Smooth muscle cell of the coronary artery (primary cell): ENCODE measurements at places on chromosomes 2 and 18. TPM values are rescaled to one million over a fixed set of nuclear protein-coding genes. Genes with fewer than 3 reads are reported as not detected.

AP1S3 gene
- total RNA-seq: 1.6 and 9.6 TPM in 2 replicates

RTP5 gene
- total RNA-seq: not detected in 2 replicates

OSBPL1A gene
- 22.5 and 39.0 TPM in 2 replicates for total RNA-seq

POTEC gene
- 0.12 TPM in 1 of 2 replicates, not detected in the other for total RNA-seq

ERFE gene
- 0.82 TPM in 1 of 2 replicates, not detected in the other for total RNA-seq
